ENCODE measurements at places on chromosomes 3 and 15.

GRCh38 chr3:64454179-64454578 lies 228.9 kb upstream of the PRICKLE2 start:
- no peak for DNase-seq

DNA sequence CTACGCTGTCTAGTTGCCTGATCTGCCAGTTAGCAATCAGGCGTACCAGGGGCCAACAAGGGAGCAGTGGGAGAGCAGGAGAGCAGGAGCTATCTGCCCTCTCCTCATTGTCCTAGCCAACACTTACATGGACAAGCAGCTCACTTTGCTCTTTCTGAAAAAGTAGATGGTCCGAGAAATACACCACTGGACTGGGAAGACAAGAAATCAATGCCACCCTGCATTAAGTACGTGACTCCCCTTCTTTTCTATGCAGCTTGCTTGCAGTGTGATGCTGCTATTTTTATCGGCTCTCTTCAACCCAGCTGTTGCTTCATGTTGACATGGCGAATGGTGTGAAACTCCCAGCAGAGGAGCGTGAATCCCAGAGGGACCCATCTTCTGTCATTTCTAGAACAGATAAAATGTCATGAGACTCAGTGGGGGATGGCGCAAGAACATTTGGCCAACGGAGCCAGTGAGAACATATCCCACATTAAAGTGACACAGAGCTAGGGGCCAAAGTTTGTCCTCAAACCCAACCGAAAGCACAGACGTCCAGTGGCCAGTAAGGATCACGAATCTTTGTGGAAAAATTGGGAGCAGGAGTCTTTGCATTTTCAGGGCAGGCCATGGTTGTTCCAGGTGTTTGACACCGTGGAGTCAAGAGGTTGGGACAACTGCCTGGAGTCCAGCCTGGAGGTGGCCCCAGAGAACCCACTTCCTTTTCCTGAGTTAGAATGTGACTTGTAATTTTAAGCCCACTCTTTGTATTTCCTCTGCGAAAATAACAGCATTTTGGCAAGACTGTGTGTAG lies 53.7 kb upstream of the MEF2A start:
- no peak for DNase-seq

GRCh38 chr3:158522221-158523136 lies 48.5 kb upstream of the MLF1 start:
- DNase-seq: no peak

DNA sequence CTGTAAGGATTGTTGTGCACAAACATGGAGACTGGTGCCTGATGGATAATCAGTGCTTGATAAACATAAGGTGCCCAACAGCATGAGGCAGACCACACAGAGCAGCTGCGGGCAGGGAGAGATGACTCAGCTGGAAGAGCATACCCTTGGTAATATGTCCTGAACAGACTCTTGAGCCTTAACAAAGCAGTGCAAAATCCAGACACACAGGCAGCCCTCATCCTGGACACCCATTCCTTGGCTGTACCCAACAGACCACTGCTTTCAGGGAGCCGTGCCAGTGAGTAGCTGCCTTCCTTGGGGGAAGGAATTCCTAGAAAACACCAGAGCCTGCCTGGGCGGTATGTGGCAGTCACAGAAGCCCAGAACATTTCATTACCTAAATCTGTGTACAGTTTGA lies 156.2 kb downstream of the CLSTN2 start:
- no peak for DNase-seq

- DNase-seq: no peak
These were observed 73.0 kb downstream of the NEO1 start for GRCh38 chr15:73125219-73125618.

DNA sequence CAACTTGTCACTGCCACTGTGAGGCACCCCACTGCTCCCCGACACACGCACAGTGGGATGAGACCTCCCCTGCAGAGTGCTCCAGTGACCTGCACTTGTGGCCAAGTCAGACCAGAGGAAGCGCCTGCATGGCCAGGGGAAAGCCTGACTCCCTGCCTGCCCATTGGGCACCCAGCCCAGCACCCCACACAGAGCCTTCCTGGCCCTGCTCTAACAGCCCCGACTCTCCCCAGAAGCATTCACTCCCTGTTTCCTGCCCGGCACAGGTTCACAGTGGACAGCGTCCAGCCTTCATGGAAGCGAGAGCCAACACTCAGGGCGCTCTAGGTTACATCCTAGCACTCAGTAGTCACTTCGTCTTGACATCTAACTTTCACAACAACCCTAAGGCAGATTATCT lies 27.8 kb downstream of the RBPMS2 start:
- DNase-seq: no peak

GRCh38 chr3:172073262-172073915 lies 34.0 kb downstream of the FNDC3B start:
- DNase-seq: no peak

Data from caudate nucleus (tissue), 63 donors.